ENCODE measurements at places on chromosomes 5 and 9.

DNA sequence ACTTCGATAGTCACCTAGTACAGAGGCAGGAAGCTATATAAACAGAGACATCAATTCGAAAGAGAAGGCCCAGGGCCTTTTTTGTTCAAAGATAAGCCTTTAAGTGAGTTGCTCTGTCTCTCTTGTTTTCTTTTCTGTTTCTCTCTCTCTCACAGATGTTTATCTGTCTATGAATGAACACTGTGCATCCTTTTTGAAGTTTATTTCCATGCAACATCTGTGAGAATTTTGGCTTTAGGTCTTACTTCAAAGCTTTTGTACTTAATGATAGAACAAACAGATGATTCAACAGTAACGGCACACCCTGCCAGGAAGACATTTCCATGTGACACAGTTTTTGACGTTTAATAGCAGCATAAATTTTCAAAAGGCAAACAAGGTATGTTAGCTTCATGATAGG, 1413.1 kb upstream of the CDH6 start:
- no peak for DNase-seq

DNA sequence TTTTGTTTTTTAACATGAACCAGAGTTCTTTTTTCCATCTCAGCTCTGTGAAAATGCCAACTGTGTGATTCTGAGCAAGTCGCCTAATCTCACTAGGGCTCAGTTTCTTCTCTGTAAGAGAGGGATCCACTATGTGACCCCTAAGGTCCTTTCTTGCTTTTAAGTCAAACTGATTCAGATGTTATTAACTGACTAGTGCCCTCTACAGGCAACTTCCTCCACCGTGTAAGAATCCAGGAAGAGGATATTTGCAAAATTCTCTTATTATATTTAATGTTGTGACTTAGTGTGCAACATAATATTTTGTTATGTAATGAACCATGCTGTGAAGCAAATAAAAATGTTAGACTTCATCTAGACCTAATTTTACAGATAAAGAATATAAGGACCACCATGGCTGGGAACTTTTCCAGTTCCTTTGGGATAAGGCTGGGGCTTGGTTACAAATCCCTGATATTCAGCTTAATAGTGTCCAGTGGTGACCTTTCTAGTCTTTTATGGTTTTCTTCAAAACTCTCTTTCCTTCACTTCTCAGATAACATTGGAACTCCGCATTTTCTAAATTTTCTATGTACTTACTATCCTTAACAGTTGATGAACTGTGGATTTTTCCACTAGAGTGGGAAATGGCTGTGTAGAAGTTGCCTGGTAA, 244.7 kb downstream of the PIK3R1 start:
- peak; percentile 66 for DNase-seq

DNA sequence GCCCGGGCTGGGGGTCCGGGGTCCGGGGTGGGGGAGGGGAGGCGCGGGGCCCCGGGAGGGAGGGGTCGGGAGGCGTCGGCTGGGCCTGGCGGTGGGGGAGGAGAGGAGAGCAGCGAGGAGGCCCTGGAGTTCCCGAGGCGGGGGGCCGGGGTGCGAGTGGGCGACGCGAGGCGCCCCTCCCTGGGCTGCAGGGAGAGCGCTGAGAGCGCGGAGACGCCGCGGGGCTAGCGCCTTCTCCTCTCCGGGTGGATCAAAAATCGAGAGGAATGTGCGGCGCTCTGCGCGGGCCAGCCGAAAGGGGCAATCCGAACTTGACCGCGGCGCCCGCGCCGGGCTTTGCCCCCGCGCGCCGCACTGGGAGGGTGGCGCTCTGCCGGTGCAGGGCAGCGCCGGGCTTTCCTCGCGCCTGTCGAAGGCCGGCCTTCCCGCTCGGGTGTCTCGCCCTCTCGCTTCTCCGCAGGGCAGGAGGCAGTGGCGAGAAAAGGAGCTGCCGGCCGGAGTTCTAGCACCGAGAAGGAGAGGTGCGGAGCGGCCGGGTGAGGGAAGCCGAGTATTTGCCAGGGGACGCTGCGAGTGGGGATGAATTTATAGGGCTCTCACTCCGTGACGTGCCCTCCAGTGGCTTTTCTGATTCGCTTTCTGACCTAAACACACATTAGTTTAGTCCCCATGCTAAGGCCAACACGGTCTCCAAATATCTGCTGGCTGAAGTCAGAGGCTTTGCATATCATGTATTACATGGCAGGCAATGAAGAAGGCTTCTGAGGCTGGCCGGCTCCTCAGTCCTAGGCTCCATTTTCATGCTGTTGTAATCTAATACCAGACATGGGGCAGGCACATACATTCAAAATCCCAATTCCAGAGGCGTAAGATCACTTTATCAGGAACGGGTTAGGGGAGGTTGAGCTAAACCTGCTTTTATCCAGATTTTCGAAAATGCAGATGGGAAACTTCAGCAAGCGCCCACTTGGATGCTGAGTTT, 503 bp upstream of the GDNF start:
- DNase-seq, result peak; percentile 92

GRCh38 chr5:73198833-73199592, 26.0 kb downstream of the TMEM174 start:
- DNase-seq, result peak; percentile 44

DNA sequence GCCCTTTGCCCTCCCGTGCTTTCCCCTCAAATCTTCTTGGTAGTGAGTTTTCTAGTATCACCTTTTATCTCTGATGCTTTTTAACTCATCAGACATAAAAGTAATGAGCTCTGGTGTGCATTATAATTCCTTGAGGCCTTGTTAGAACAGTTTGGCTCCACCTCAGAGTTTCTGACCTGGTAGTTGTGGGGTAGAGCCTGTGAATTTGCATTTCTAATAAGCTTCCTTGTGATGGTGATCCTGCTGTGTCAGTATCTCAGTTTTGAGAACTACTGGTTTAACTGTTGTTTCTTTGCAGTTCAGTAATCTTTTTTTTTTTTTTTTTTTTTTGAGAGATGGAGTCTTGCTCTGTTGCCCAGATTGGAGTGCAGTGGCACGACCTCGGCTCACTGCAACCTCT, 31.1 kb downstream of the UBE2D2 start:
- DNase-seq, result no peak

- DNase-seq, result no peak
Observed at GRCh38 chr9:72817413-72817812, 135.4 kb downstream of the ALDH1A1 start.

GRCh38 chr9:121801579-121801978, 150.1 kb downstream of the DAB2IP start:
- DNase-seq, result peak; percentile 6

- DNase-seq, result no peak
Observed at GRCh38 chr5:135494196-135494595, 41.6 kb downstream of the NEUROG1 start.

- no peak for DNase-seq
Observed at GRCh38 chr9:135617538-135617900, 21.8 kb downstream of the GLT6D1 start.

GRCh38 chr9:86525182-86525581, 171.0 kb upstream of the TUT7 start:
- no peak for DNase-seq

DNA sequence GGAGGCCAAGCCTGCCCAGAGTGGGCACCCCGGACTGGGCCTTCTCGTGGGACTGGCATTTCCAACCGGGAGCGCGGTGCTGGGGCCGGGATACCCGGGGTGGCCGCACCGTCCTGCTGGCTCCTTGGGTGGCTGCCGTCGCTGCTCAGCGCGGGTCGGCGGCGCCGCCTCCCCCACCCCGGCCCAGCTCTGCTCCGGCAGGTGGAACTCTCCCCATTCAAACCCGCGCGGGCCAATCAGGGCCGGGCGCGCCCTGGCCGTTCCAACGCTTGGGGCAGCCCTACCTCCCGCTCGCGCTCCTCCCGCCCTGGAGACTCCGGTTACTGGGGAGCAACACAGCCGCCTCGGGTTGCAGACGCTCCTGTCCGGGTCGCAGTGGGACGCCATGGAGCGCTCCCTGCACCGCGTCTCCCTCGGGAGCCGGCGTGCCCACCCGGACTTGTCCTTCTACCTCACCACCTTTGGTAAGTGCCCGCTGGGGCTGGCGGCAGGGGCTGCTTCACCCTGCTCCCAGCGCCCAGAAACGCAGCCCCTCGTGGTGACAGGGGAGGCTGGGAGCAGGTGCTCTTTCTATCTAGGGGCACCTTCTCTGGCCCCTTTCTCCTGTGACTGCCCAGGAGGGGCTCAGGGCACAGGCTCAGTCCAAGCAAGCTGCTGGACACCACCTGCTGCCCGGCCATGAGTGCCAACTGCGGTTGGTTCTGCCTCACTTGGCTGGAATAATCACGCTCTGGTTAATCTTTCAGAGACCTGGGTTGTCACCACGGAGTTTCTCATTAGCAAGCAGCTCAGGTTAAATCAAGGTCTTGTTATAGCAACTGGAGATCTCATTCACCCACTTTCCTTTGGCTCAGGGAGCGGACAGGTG, at the start of gene RGS3:
RGS3 (plus strand) TSS at position 310 of the 868 bp plus-strand sequence; CDS start at position 386, 76 bp downstream.
- no peak for DNase-seq

- DNase-seq, result no peak
Observed at GRCh38 chr5:34857161-34857560, 18.2 kb downstream of the TTC23L start.

DNA sequence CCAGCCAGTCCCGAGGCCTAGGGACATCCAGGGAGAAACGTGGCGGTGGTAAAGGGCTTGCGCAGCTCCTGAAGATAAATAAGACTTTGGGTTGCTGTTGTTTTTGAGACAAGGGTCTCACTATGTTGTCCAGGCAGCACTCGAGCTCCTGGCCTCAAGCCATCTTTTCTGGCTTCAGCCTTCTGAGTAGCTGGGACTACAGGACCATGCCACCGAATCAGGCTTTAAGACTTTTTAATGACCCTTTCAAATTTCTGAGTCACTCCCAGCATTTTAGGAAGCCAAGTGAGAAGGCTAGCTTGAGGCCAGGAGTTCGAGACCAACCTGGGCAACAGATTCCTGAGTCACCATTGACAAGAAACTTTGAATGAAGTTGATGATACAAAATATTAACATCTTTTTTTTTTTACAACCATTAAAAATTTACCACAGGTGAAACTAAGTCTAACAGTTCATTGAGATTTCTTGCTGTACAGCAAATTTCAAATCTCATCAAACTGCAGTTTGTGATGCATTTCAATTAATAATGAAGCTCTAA, 817 bp upstream of the GNE start:
- no peak for DNase-seq

GRCh38 chr9:93080406-93080805, 15.6 kb upstream of the CARD19 start:
- DNase-seq, result no peak

DNA sequence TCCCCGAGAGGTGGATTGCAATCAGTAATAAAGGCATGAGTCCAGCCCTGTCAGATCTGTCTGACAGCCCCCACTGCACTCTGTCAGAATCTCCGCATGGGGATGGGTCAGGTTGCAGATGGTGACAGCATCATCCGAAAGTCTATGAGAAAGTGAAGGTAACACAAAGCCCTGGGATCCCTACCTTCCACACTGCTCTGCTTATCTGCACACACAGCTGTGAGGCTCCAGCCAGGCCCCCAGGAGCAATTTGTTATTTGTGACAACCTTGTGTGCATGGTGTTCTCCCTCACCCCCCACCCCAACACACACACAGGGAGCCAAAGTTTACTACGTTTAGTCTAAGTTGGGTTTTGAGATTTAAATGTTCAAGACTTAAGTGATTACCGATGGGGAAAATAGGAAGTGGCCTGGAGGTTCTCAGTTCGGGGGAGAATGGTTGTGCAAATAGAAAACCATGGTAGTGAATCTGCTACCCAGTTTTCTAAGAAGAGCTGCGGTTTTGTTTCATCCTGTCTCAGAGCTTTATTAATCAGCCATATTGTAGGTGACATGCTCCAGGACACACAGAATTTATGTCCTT, 92.7 kb downstream of the SV2C start:
- DNase-seq, result no peak

DNA sequence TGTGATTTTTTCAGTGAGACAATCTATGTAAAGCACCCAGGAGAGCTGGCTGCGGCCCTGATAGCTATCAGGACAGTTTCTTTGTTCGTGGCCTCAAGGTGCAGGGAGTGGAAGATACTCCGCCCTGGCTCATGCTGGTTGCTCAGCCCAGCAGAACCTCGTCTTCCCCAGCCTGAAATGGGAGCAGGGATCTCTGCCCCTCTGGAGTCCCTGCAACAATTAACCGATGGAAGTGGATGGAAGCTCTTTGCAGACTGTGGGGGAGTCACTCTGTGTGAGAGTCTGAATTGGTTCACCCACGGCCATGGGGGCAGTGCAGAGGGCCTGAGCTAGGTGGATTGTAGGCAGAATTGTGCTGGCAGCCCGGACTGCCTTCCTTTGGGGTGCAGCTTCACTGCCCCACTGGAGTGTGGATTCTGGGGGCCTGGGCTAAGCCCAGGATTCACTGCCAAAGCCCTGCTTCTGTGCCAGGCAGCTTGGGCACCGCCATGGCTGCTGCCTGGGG, 2.8 kb downstream of the AIF1L start:
- no peak for DNase-seq

DNA sequence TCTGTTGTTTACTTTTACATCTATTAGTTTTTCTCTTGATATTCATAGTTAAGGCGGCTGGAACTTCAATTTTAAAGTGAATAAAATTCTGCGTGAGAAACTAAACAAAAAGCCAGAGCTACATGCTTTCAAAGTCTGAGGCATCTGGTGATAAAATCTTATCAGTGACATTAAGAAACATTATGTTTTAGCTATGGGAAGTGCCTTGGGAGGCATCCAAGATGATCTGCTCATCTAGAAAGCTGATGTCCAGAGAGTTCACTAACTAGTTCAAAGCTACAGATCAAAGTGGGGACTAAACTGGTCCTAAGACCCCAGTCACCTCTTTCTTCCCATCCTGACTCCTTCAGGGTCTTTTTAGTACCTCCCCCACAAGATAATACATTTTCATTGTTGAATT, 37.2 kb downstream of the MRPS27 start:
- DNase-seq, result peak; percentile 48

- DNase-seq, result no peak
Observed at GRCh38 chr5:37704406-37704805, 135.4 kb downstream of the GDNF start.

GRCh38 chr5:74109344-74109743, 483.3 kb downstream of the ARHGEF28 start:
- no peak for DNase-seq
